ENCODE measurements at places on chromosomes 6 and 20.

GRCh38 chr20:12455148-12455547 is 537.5 kb downstream of the BTBD3 start:
- DNase-seq: no peak

- DNase-seq: no peak
These were observed 25.1 kb upstream of the TRIM26 start for GRCh38 chr6:30238178-30238795.

- no peak for DNase-seq
These were observed 59.1 kb upstream of the NT5E start for GRCh38 chr6:85390775-85391174.

GRCh38 chr20:50759678-50760077 is 28.3 kb downstream of the PARD6B start:
- no peak for DNase-seq

DNA sequence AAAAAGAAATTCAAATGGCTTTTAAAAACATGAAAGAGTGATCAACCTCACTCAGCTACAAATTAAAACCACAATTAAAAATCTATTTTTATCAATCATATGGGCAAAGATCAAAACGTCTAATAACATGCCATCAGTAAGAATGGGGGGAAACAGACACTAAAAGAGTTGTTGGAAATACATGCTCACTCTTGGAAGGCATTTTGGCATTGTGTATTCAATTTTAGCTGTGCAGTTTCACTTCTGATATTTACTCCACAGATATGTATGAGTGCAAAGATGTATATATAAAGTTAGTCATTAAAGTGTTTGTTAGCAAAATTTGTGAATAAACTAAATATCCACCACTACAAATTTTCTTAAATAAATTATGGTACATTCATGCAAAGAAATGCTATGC is 112.3 kb upstream of the TOP1 start:
- DNase-seq: no peak

DNA sequence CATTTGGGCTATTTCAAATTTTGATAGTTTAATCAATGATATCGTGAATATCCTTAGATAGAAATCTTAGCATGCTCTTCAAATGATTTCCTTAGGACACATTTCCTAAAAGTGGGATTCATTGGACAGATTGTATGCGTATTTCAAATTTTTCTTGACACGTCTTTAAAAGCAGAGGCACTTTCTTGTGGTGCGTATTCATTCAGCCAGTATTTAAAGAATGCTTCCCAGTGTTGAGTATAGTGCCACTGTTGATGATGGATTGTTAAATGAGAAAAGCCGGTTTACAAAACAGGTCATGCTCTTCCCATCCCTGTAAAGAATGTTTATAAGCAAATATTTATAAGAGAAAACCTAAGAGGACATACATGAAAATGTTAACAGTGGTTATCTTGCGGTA is 15.1 kb upstream of the NOL7 start:
- DNase-seq: no peak

- no peak for DNase-seq
These were observed 133.9 kb downstream of the JPH2 start for GRCh38 chr20:44053046-44053445.

- no peak for DNase-seq
These were observed 349.0 kb downstream of the PRL start for GRCh38 chr6:21947731-21948386.

- DNase-seq: peak; percentile 16
These were observed 95.9 kb downstream of the NFATC2 start for GRCh38 chr20:51446656-51447055.

- DNase-seq: no peak
These were observed 78.4 kb upstream of the CCDC28A start for GRCh38 chr6:138695193-138695592.

DNA sequence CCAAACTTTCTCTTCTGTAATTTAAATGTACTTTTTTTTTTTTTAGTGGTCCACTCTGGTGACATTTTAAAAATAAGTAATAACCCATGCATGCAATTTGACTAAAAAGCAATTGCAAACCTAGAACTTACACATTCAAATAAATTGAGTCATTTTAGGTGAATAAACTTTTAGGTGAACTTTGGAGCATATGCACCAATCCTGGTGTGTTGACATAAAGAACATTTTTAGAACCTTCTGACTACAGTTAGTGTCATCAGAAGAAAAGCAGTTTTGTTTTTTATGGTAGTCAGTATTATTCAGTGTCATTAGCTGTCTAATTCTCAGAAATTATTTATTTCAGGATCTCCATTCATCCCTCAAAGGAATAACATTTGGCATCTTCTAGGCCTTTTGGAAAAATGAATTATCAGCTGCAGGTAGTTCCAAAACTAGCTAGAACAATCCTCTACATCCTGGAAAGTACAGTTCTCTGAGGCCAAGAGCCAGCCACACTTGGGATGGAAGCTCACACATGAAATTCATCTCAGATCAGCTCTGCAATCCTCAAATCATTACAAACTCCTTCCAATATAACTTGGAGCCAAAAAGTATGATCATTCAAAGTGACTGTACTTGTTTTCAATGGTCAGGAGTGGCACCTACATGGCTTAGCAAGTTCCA is 38.5 kb upstream of the SIM1 start:
- no peak for DNase-seq

DNA sequence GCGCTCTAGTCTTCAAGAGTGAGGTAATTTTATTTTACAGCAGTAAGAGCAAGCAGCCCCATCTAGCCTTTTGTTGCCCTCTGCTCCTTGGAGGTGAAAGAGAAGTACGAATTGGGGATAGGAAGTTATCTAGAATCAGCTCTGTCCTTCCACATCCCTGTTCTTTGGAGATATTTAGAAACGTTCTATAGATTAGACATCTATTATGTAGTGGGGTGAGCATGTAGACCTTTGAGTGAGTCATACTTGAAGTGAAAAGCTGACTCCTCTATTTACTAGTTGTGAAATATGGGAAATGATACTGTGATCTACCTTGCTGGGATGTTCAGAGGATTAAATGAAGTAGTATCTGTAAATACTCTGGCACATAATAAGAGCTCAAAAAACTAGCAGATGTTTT is 36.0 kb upstream of the SLC35D3 start:
- no peak for DNase-seq

DNA sequence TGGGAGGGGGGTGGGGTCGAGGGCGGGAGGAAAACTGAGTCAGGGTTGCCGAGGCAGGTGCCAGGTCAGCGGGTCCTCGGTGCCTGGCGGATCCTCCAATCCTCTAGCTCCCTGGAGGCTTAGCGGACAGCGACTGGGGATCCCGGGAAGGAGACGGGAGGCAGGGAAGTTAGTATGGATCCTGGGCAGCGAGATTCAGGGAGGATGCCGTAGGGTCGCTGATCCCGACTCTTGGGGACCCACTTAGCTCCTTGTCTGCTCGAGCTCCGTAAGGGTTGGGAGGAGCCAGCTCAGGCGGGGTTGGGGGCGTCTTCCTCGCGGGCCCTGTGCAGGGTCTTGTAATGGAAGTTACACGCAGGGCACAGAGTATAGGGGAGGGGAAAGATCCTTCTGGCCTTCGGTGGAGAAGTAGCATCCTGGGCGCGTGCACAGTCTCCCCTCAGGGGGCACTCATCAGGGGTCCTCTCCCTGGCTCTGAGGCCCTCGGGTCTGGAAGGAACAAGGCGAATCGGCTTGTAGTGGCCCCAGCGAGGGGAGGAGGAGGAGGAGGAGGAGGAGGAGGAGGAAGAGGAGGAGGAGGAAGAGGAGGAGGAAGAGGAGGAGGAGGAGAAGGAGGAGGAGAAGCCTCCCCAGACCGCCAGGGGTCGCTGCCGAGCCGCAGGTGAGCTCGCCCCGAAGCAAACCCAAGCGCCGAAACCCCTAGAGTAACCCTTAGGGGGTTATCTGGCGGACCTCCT is 6.4 kb upstream of the SLC12A5 start:
- no peak for DNase-seq

DNA sequence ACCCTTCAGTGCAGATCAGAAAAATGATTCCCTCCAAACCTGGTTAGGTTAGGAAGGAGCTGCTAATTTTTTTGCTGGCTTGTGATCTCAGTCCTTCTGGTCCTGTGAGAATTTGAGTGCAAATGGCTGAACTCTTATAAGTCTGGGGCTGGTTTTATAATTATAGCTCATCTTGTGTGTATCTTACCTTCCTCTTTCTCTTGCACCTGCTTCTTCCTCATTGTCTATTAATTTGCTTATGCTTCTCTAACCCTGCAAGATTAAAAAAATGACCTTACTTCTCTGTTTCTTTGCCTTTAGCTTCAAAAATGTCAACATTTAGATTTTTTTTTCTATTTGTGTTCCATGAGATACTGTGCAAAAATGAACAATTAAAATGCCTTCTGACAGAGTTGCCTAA is 576.2 kb downstream of the DHX35 start:
- no peak for DNase-seq

GRCh38 chr6:157037165-157037564 is 260.0 kb downstream of the ARID1B start:
- no peak for DNase-seq

DNA sequence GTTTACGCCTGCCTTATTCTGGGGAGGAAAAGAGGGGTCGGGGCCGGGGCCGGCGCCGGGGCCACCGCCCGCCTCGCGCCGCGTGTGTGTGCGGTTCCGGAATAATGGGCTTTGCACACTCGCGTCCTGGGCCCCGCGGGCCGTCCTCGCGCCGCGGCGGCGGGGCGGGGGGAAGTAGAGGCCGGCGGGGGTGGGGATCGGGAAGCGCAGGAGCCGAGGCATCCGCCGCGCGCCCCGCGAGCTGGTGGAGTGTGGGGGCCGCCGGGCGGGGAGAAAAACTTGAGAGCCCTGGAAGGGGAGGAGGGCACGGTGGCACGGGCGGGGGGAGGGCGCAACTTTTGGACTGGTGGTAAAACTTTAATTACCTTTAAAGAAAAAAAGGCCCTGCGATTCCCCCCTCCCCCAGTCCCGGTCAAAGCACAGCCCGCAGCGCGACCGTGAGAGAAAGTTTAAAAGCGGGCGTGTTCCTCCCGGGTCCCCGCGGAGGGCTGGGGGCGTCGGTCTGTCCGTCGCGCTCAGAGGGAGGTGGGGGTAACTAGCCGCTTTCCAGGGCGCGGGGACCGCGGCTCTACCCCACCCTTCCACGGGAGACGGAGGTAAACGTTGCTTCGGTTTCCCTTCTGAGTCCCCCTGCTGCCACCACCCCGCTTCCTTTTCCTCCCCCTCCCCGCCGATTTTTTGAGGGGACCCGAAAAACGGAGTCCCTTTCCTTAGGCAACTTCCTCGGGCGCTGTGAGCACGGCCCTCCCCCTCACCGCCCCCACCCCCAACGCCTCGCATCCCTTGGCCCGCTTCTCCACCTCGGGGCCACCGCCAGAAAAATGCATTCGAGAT is 1.9 kb downstream of the L3MBTL3 start:
- no peak for DNase-seq

GRCh38 chr20:46006022-46006705 is 2.5 kb upstream of the MMP9 start:
- no peak for DNase-seq

DNA sequence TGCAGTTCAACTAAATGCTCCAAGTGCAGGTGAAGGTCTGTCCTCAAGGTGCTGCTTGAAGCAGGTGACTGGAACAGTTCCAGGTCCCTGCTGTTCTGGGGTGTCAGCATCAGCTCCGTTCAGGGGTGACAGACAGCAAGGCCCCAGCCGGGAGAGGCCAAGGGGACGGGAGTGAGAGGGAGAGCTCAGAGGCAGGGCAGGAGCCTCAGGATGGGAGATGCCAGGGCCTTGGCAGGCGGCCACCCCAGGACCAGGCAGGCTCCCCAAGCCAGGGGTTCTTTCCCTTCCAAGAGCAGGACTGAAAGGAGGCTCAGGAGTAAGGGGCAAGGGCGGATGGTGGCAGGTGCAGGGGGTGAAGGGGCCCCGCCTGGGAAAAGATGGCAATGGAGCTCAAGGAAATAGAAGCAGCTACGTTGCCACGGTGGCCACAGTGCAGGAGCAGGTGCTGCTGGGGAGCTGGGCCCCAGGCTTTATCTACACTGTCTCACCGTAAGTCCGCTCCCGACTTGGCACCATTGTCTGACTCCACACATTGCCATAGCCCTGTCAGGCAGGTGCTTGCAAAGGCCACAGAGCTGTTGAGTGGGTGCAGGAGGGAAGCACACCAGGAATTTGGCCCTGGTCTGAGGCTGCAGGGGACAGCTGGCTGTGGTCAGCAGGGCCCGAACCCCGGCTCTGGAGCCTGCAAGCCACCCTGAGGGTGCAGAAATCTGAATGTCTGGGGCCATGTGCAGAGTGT is 43.1 kb downstream of the ERMARD start:
- DNase-seq: no peak

DNA sequence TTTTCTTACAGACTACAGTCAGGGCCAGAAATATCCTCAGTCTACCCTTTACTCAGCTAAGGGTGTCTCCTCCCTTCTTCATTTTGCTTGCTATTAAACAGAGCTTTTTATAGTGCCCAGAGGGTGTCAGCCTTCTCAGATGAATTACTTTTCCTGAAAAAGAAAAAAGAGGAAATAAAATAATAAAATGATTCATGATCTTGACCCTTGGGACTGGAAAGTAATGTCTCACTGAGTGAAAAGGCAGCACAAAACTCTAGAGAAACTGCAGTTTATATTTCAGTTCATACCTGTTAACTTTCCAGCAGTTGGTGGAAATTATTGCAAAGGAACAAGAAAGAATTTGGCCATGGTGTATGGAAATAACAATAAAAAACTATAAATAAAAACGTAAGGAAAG is 170.6 kb downstream of the IBTK start:
- no peak for DNase-seq

DNA sequence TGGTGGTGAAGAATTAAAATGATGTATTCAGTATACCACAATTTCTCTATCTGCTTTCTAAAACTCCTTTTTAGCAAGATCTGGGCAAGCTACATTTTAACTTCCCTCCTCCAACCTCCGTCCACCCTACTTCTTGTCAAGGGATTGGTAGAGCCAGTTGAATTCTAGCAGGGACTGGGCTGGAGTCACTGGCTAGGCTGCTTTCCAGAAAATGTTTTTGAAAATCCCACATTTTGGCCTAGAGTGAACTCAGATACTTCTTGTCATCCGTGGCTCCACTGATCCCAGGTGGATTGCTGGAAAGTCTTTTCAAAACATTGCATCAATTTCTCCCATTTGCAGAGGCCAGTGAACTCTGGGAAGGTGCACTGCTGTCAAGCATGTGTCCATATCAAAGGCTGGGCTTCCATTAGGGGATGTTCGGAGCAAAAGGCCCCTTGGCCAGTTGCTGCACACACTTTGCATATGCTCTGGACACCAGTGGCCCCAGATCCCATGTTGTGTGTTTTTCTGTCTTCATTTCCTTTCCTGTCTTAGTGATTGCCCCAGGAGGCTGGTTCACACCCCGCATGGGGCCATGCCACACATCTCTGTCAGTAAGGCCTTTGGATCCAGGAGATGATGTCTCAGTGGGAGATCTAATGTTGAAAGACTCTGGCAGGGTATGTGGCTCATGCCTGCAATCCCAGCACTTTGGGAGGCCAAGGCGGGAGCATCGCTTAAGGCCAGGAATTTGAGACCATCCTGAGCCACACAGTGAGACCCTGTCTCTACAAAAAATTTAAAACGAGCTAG is 11.3 kb upstream of the KCNK16 start:
- DNase-seq: no peak

GRCh38 chr6:137173501-137173900 is at the start of gene IL22RA2:
IL22RA2 (minus strand) TSS chr6:137173644; CDS start chr6:137161749, 11,895 bp downstream.
- no peak for DNase-seq

Data from AG09319 (cell line).